RPMI8226 (cell line): ENCODE measurements at places on chromosomes 3 and 15.
A peak's percentile ranks its signal among the peaks of the same experiment; 100 is the strongest.

- DNase-seq: no peak
These were observed 45.2 kb upstream of the BDH1 start for GRCh38 chr3:197600796-197601565.

- DNase-seq: no peak
These were observed 24.7 kb downstream of the NPTN start for GRCh38 chr15:73608475-73608874.

DNA sequence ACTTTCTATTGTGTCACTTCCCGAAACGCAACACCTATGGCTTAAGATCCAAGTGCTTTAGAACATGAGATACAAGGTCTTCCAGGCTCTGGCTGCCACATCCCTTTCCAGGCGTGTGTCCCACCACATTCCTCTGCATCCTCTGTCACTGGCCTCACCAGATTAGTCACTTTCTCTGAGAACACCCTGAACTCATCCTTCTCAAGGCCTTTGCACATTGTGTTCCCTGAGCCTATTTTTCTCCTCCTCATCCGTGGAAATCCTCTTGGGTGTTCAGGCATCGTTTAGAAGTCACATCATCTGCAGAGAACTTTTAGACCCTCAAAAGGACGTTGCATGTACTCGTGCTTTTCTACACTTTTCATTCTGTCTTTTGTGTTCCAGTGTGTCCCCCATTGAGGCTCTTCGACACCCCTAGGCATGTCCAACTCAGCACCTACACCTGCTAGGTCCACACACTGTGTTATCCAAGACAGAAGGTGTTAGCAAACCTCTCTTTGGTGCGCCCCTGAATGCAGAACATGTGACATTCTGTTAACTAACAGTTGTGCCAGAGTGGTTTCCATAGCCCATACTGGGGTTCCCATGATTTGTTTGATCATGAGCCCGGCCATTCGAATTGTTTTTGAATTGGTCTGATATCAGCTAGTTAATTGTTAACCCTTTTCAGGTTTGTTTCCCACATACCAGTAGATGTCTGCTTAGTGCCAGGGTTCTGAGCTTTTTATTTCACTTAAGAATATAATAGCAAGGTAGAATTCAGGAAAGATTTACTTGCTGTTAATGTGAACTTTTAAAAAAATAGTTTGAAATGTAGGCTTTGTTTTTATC lies 67.2 kb downstream of the LPP start:
- DNase-seq: no peak

- DNase-seq: no peak
These were observed 23.7 kb downstream of the PPP2R3A start for GRCh38 chr3:135989242-135989641.

DNA sequence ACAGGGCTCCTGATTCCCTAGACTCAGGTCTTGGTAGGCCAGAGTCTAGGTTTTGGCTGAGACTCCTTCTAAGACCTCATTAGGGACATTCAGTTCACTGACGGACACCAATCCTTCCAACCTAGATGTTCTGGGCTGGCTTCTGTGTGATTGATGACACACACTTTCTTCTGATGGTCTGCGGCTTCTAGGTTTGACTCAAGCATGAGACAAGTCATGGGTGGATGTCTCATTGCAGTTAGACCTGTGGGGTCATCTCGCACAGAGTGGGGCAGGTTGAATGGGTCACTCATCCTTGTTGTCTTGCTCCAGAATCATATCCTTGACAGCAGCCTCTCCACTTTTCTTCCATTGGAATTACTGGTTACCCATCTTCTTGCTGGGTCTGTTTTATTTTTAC lies 35.8 kb downstream of the ARNT2 start:
- DNase-seq: no peak

- DNase-seq: no peak
These were observed 39.4 kb upstream of the TRIM71 start for GRCh38 chr3:32778389-32778788.

- no peak for DNase-seq
These were observed 54.8 kb downstream of the SMAD3 start for GRCh38 chr15:67120009-67120838.

DNA sequence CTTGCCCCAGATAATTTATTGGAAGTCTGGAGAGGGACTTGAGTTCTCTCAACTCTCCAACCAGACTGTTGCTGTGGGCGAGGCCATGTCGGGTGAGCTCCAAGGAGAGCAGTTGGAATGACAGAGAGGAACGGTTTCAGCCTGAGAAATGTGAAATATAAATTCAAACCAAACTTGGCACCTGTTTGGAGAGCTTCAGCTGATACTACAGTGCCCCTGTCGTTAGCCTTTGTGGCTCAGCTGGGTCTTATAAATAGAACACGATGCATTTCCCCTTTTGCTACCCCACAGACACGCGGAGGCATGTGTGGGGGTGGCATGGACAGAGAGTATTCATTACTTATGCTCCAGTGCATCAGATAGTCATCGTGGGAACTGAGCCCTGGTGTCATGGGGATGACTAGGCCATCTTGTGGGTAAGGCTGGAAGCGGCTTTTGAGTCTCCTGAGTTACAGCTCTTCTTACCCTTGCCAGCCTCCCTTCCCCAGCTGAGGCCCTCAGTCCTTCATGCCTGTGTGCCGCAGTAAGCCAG lies 15.6 kb downstream of the SMAD3 start:
- DNase-seq: peak; percentile 78

DNA sequence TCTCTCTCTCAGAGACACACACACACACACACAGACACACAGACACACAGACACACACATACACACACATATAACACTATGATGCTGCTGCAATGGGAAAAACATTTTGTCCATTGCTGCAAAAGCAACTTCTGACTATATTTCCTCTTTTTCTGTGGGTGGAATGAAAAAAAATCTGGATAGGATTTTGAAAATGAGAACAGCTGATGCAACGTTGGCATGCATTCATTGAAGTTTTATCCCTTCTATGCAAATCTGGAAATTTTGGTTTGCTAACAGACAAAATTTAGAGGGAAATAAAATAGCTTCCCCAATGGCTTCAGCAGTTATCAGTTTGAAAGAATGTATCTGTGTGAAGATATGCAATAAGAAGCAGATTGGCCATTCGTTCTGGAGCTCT lies 763.4 kb upstream of the GRM7 start:
- no peak for DNase-seq

- no peak for DNase-seq
These were observed 12.4 kb upstream of the USP3 start for GRCh38 chr15:63491979-63492378.

DNA sequence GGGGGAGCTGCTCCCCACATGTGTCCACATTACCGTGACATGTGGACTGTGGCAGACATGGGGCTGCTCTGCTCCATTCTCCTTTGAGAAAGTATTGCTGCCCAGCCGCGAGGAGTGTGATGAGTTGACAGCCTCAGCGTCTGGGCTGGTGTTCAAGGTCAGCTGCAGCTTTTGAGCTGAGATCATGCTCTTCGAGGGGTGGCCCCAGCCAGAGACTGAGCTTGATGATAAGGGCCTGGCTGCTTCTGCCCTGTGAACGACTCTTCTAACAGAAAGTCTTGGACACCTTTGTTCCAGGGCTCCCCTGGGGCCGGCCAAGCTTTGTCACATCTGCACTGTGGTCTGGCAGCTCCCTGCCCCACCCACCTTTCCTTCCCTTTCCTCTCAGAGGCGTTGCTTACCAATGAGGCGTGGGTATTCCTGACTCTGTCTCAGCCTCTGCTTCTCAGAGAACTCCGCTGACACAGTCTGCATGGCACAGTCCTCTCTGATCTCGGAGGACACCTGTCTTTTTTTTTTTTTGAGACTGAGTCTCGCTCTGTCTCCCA lies 86.6 kb downstream of the CHRD start:
- DNase-seq: peak; percentile 55

DNA sequence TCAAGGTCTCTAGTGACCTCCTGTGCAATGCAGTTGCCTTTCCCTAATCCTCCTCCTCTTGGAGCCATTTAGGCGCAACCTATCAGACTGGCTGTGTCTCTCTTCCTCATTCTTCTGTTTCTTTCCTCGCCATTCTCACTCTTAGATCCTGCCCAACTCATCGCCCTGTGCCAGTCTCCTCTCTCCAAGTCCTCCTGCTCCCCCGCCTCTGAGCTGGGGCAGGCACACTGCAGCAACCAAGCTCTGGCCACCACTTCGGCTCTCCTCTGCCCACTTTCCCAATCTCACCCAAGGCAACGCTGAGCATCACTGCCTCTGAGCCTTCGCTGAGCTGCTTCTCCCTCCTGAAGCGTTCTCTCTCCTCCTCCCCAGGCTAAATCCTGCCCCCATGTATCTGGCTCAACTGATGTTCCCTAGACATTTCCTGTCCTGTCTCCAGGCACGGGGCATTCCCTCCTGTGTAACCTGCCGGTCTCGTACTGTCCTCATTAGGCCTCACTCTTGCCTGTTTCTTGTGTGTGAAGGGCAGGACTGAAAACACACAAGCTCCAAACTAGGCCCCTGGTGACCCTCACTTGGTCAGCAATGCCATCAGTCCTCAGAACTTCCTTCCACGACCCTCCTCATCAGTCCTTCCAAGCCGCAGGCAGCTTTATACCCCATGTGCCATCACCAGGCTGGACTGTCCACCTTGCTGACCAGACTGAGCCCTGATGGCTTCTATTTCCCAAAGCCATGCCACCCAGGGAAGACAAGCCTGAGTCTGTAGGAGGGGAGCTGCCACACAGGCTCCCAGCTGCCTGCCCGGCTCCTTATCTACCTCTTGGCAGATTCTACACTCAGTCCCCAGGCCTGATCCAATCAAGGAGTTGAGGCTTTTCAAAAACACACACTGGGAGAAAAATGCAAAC lies 85.6 kb downstream of the SEC22A start:
- no peak for DNase-seq

- DNase-seq: peak; percentile 79
These were observed 171.8 kb upstream of the WNT5A start for GRCh38 chr3:55658690-55659562.

DNA sequence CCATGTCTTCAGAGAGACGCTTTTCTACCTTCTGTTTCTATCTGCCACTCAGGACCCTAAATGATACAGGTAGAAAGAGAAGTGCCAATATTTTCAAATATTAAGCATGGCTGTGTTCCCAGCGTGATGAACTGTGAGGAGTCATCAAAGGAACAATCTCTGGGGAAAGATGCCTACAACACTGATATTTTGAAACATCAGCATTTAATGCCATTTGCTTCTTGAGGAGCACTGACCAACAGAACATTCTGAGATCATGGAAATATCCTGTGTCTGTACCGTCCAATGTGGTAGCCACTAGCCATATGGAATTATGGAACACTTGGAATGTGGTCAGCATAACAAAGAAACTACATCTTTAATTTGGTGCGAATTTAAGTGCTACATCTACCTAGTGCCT lies 117.9 kb upstream of the COL6A5 start:
- DNase-seq: no peak

DNA sequence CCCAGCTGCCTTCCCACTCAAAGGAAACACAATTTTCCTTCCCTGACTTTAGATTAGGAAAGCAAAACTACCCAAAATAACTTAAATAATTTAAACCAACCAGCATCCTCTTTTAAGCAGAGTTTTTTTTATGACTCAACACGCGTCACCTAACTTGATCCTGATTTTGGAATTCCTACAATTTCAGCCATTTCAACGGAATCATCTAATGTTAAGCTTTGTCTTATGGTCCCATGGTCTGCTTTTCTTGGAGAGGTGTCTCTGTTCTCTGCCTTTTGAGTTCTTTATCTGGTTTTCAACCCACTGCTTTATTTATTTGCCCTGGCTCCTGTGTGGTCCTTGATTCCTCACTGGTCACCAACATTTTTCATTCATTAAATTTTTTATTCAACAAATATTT lies 219.2 kb upstream of the ARHGEF26 start:
- DNase-seq: no peak

DNA sequence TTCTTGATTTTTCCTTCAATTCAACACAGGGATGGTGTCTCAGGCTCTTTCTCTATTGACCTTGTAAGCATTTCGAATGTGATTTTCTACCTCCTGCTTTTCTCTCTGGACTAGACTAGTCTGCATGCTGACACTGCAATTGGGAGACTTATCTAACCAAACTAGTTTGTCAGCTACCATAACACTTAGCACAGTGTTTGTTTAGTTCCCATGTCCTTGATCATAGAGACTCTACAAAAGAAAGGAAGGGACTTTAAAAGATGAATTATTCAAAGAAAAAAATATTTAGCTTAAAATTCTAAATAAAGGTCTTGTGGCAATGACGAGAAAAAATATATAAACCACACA lies 407.0 kb downstream of the ERC2 start:
- no peak for DNase-seq

DNA sequence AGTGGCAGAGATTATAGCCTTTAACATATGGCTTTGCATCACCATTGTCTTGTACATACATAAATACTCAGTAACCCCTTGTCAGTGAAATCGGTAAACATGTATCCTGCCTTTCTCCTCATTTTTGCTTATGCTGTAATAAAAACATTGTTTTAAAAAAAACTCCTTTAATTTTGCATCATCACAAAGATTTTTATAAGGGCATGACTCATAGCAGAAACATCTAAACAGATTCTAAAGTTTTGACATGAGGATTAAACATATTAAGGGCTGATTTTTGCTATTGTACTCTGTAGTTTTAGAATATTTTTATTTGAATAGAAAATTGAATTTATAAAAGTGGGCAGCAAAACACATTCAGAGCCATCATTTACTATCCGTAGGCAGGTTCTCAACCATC lies 275.9 kb downstream of the ZIC4 start:
- DNase-seq: no peak

DNA sequence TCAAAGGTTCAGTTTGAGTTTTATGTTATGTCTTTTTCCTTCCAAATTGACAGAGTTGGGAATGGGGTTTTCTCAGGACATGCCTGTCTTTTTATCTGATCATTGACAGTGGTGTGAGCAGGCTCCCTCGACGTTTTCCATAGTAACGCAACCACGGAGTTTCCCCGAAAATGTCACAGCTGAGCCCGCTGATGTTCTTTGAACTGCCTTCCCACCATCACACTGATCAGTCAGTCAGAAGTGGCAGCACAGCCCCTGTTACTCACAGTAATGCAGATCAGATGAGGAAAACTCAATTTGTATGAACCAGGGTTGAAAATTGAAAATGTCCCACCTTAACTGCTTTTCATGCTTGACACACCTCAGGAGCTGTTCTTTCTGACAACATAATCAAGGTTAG lies 210.4 kb downstream of the NECTIN3 start:
- no peak for DNase-seq

GRCh38 chr3:17013571-17013970 lies 128.8 kb downstream of the PLCL2 start:
- no peak for DNase-seq

DNA sequence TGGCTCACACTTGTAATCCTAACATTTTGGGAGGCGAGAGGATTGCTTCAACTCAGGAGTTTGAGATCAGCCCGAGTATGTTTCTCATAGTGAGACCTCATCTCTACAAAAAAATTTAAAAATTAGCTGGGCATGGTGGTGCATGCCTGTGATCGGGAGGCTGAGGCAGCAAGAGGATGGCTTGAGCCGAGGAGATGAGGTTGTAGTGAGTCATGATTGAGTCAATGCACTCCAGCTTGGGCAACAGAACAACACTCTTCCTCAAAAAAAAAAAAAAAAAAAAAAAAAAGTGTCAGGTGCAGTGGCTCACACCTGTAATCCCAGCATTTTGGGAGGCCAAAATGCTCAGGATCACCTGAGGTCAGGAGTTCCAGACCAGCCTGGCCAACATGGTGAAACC lies 2.4 kb downstream of the RPL39L start:
- DNase-seq: no peak
